ENCODE measurements at places on chromosomes 2 and 18.

DNA sequence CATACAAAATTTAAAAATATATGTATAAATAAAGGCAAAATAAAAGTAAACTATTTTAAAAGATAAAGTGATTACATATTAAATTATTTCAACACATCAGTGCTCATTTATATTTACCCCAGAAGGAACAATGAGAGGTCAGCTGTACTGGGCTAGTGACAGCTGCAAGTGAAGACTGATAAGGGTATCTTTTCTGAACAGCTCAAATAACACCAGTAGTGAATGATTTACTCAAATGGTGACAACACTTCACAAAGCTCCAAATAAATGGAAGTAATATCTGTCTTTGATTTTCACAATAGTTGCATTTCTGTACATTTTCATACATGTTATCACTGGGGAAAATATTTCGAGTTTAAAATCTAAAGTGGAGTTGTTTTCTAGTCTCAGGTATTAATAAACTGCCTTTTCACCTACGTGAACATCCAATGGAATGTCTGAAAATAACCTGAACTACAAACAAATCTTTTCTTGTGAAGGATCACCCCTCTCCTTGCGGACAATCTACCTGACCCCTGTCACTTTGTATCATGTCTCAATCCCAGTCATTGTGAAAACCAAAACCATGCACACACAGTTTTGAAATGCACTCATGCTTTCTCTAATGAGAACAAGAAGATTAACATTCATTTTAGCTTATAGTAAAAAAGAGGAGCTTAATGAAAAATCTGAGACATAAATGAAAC, 1928.8 kb upstream of the CELF4 start:
- DNase-seq, result no peak

DNA sequence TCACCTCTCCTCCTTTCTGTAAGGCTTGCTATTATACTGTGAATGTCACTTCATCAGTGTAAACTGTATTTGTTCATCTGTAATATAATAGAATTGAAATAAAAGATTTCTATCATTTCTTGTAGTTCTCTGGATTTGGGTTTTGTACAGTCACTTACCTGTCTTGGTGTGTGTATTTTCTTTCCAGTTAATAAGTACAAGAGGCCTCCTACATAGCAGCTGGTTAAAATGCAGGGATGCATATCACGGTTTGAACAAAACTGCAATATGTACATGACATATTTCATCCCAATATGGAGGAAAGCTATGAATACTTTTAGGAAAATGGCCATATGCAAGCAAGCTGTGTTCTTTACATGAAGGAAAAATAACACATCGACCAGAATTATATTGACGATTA, 5.4 kb upstream of the STAT1 start:
- no peak for DNase-seq

DNA sequence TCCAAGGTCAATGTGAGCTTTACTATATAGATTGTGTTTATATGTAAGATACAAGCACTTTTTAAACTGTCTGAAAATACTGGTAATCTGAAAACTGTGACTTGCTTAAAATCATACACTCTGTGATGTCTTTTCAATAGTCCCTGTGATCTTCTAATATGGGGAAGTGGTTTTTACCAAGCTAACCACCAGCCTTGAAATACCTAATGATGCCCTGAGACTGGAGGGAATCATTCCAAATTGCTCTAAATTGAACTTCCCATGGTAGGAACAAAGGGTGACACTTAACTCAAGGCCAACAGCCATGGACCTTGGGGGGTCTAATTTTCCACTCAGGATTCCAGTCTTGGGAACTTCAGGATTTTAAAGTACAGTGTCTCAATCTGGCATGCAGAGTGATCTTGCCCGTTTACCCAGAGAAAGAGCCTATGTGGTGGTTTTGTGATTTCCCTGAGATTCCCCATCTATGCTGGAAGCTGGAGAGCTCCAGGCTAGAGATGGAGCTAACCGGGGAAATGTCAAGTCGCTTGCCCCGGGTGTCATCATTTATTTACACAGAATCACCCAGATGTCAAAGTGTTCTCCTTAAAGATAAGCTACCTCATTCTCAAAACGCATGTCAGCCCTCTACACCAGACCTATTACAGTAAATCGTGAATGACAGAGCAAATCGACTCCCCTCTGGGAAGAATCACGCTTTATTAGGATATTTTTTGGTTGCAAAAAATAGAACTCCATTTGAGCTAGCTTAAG, 198.5 kb downstream of the SP3 start:
- no peak for DNase-seq

DNA sequence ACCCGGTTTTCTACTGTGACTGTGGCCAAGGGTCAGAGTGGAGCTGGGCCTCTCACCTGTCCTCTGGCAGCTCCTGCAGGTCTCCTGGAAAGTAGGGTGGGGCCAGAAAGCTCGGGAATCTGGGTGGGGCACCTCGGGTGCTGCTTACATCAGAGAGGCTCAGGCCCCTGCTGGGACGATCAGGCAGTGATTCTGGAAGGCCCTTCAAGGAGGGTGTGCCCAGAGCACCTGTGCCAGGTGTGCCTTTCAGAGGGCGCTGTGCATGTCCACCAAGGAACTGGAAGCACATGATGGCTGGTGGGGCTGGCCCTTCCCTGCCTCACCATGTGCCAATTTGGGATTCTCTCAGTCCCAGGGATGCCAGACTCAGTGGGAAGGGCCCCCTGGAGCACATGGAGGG, 44.0 kb downstream of the ATP6V1C2 start:
- DNase-seq, result no peak

DNA sequence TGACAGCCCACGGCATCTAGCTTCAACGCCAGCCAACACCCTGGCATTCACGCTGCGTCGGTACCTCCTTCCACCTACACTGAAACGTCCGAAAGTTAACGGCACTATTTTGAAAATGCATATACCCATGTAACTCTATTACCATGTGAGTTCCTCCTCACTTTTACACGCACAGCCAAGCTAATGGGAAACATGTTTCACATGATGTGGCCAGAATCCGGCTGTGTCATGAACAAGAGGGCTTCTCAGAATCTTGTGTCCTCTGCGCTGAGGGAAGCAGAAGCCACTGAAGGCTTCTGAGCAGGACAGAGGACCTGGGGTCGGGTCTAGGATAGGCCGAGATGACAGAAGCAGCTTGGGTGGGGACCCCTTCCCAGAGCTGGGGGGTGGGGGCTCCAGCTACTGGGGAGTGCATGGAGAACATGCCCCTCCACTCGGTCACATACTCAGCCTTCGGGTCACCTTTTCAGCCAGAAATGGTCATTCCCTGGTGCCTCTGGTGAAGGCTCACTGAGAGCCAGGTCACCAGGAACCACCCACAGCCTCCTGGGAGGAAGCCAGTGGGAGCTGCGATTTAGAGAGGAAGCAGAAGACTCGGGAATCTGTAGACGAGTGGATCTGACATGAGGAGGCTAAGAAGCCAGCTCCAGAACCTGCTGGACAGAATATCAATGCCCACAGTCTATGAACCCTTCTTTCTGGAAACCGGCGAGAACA, 41.5 kb downstream of the HDAC4 start:
- DNase-seq, result no peak

GRCh38 chr2:54419388-54419787, 36.7 kb upstream of the SPTBN1 start:
- no peak for DNase-seq

DNA sequence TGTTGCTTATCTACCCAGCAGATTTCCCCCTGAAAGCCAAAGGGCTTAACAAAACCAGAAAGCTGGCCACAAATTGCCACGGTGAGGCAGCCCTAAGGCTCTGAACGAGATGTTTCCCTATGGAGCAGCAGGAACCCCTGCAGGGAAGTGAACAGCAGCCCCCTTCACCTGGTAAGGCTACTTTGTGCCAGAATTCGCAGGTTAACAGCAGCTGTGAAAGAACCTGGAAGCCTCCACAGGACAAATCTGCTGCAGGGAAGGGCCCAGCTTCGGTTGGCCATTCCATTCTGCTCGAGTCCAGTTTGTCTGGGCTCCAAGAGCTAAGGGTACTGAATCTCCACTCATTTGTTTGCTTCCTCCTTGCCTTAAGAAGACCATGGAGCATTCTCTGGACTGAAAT, 175.3 kb downstream of the PDE11A start:
- DNase-seq, result no peak

- DNase-seq, result no peak
These were observed 627 bp upstream of the GALR1 start for GRCh38 chr18:77248873-77249568.

DNA sequence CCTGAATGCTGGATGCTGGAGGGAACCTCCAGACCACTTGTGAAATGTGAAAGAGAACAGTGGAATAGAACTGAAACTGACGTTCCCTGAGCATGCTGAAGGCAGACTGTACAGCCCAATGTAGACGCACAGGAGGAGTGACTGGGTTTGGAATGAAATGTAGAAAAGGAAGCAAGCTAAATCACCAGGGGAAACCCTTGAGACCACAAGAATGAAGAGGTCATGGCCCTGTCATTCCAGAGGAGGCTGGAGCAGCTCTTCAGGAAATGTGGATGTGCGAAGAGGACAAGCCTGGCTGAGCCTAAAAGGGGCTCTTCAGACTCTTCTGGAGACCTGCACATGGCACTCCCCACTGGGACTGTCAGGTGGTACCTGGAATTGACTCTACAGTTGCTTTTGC, 118.5 kb upstream of the ALPP start:
- DNase-seq, result no peak

DNA sequence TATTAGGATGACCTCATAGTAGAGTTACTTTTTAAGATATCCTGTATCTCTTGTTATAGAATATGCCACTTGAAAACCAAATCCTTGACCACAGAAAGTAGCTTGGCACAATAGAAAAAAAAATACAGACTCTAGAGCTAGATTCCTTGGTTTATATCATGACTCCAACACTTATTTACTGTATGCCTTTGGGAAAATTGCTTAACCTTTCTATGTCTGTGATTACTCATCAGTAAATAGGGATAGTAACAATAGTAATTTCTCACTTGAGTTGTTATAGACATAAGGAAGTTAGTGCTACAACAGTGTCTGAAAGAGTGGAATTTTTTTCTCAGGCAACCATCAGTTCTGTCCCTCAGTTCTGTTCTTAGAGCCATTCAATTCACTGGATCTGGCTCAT, 193.8 kb downstream of the GULP1 start:
- no peak for DNase-seq

DNA sequence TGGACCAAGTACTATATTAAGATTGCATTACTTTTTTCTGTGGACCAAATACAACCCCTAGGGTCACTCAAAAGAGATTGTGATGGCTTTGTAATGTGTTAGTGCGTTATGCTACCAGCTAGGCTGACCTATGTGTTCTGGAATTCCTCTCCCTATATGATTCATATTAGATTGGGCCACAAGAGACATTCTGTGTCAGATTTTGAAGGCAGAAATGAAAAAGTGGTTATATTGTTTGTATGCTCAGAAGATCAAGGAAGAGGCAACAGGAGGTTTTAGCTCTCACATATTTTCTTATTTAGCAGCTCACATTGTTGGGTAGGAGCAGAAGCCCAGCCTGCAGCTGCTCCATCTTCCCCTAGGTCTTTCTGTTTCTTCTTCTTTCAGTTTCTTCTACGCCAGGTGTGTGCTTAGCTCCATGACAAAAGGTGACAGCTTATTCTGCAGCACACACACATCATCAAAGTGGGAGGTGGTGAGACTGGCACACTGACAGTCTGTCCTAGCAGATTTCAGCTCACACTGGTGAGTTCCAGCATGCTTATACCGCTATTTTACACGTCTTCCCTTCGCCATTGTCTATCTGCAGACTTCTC, 156.8 kb upstream of the UBE2E3 start:
- DNase-seq, result no peak

DNA sequence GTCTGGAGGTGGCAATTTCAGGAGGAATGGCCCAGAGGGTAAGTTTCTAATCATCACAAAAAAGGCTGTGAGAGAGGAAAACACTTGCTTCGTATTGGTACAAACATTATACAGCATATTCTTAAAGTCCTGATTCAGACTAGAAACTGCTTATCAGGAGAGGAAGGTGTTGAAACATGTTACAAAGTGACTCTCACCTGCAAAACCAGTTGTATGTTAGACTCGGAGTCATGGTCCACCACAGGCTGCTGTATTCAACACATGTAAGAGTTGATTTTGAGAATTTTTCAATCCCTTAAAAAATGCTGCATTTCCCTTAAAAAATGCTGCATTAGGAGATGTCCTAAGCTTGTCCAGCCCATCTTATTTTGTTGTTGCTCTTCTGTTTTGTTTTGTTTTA, 61.5 kb downstream of the MBP start:
- no peak for DNase-seq

GRCh38 chr18:63889626-63890025, 2.1 kb downstream of the SERPINB2 start:
- DNase-seq, result peak; percentile 83

DNA sequence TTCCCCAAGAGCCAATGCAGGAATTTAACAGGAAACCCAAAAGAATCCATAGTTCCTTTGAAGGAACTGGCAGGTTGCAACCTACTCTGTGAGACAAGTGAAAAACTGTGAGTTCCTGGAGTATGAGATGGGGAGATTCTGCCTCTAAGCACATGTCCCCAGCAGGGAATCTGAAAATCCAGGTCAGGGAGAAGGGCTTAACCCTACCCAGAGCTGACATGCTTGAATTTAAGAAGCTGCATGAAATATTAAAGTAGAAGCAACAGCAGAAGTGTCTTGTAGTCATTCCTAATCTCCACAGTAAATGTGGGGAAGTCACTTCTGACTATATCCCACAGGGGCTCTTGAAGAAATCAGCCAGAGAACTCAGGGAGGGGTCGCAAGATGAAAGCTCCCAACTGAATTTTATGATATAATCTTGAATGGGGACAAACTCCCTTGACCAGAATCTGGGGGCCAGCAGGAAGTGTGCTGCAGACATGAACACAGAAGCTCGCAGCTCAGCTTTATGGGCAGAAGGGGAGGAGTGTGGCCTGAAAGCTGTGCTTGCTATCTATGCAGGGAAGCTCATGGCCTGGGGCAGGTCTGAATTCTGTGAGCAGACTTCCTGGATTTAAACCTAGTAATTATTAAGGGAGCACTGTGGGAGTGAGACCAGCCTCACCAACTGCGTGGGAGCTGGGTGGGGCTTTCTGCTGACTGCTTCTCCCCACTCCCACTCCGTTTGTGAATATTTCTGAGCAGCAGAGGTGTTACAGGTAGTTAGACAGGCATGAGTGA, 184.1 kb upstream of the KYNU start:
- no peak for DNase-seq

- DNase-seq, result no peak
These were observed 300.4 kb upstream of the NETO1 start for GRCh38 chr18:73168236-73168635.

DNA sequence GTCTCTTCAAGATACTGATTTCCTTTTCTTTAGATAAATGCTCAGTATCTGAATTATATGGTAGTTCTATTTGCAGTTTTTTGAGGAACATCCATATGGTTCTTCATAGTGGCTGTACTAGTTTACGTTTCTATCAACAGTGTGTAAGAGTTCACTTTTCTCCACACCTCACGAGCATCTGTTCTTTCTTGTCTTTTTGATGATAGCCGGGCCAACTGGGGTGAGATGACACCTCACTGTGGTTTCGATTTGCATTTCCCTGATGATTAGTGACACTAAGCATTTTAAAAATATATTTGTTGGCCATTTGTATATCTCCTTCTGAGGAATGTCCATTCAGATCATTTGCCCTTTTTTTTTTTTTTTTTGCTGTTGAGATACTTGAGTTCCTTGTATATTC, 458.8 kb downstream of the SETBP1 start:
- no peak for DNase-seq
